T-helper 17 cell (primary cell): ENCODE measurements at places on chromosomes 3 and 15.

- no peak for DNase-seq
Observed at GRCh38 chr3:55907616-55908015, 420.5 kb upstream of the WNT5A start.

DNA sequence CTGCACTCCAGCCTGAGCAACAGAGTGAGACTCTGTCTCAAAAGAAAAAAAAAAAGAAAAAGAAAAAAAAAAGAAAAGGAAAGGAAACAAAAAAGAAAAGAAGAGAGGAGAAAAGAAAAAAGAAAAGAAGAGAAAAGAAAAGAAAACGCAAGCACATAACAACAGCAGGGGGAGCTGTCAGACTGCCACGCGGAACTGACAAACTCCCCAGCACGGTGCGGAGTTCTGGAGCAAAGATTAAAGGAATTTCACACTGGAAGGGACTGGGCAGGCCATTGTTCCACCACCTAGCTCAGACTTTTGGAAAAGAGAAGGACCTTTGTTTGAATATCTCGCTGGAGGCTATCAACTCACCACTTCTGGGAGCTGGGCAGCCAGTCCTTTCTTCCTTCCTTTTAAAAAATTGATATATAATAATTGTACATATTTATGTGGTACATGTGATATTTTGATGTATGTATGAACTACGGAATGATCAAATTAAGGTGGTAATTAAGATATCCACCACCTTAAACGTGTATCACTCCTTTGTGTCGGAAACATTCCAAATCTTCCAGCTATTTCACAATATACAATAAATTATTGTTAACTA lies 40.5 kb downstream of the DPPA2 start:
- no peak for DNase-seq

DNA sequence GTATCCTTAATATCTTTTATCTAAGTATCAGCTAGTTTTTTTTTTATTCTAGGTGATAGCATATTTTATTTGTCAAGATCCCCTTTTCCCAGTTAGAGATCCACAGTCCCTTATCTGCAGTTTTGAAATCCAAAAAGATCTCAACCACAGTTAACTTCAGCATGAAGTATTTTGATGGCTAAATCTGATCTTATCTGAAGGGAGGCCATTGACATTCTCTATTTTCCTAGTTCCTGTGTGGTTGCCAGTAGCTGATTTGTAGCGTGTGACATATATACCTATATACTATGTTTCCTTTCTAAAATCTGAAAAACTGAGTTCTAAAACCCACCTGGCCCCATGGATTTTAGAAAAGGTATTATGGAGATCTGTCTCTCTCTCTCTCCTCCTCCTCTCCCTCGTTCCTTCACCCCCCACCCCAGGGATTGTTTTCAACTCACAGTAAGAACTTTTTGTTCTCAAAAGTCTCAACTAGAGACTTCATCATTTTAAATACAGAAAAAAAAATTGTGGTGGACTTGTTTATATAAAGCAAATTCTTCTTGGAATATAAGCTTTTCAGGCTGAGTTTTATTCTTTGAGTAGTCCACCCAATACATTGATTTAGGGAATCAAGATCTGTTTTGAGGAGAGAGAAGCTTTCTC lies 12.3 kb downstream of the TCF12 start:
- DNase-seq = no peak

DNA sequence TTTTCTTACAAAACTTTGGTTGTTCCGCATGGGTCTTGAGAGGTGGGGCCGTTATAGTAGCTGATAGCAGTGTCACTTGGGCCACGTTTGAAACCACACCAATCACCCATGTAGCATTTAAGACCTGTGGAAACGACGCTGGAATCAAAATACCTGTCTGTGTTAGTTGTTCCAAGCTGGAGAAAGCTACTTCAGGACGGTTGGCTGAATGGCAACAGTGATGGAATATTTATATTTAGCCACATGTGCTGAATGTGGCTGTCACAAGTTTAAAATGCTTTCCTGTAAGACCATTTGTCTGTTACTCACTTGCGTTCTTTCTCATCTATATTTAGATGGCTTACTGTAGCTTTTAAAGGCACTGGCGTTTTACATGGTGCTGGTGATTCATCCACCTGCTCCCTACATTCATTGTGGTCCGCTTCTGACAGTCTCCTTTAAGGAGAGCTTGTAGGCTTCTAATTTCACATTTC lies 1.4 kb downstream of the DNAJA4 start:
- DNase-seq = no peak

- no peak for DNase-seq
Observed at GRCh38 chr3:150396956-150397550, 11.0 kb upstream of the TSC22D2 start.

GRCh38 chr3:123750659-123751420 lies 133.3 kb downstream of the MYLK start:
- no peak for DNase-seq

DNA sequence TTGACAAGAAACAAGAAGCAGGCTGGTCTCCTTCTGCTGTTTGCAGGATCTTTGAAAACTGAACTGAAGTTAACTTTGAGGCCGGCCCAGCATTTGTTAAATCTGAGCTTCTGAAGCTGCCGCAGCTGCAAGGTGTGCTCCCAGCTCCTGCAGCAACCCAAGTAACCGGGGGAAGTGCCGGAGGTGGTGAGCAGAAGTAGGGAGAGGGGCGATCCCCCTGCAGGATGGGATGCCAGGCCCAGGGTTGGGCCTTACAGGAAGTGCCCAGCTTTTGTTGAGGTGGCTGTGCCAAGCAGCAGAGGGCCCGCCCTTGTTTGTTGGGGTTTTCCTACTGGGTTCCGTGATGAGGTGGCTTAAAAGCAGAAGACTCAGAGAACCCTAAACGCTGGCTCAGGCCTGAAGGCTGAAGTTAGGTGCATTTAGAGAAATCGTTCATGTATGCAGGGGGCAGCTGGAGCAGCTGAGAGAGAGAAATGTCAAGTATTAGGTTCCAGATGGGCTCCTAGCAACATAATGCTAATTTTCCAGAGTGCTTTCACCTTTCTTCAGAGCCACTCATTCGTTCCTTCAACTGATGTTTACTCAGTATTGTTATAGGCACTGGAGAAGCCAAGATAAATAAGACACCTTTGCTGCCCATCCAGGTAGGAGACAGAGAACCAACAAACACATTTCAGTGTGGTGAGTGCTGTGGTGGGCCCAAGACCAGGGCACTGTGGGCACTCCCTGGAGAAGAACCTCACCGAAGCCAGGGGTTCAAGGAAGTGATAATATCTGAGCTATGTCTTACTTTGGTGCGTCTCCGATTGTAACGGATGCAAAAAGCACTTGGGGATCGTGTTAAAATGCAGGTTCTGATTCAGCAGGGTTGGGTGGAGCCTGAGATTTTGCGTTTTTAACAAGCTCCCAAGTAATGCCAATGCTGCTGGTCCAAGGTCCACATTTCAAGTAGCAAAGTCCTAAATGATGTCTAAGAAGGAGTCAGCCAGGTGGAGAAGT lies 42.2 kb upstream of the PLCL2 start:
- DNase-seq = peak; percentile 48

DNA sequence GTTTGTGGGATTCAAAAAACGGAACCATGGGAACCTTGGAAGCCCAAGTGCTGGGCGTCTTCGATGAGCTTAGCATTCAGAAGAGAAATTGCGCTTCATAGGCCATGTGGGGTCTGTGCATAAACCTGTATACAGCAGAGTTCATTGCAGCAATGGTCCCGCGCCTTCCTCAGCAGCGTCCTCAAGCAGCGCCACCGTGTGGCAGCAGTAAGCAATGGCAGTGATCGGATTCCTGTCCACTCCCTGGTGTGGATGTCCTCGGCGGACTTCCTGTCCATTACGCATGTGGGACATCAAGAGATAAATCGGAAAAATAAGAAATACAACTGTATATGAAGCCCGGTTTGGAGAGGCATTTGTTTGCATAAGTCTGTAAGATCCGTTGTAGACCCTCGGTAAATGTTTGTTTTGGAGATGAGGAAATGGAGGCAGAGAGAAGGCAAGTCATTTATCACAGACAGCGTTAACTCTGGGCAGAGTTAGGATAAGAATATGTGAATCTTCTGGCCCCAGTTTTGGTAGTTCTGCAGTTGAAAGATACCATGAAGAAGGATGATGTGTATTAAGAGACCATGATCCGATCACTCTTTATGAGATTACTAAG lies 57.7 kb downstream of the CNTN4 start:
- DNase-seq = no peak

GRCh38 chr15:50879016-50879617 lies 29.4 kb upstream of the AP4E1 start:
- no peak for DNase-seq

DNA sequence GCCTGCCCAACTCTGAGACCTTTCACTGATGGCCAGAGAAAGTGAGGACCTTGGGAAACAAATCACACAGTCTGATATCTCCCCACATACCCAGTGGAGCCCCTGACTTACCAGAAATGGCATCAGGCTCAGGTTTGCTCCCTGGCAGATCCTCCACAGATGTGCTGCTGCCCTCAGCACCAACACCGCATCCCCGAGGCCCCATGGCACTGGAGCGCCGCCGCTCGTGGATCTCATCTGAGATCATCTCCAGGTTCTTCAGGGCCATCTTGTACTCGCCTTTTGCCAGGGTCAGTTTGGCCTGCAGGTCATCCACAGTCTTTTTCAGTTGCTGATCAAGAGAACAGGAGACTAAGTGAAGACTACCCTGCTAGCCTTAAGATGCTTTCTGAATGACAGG lies 52.7 kb downstream of the CAPN7 start:
- no peak for DNase-seq

DNA sequence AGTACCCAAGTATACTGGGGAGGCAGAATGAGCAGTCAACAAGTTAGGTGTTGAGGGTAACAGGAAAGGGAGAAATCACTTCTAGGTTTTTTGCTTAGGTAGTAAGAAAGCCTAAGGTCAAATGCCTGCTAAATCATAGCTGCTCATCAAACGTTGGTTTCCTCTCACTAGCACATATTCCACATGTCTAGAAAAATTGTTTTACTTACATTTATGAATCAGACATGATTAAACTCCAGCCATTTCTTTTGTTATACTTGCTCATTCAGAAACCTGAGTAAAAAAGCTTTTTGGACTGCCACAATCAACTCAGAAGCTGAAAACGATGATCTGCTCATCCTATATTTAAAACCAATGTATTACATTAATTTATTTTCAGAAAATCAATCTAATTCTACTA lies 40.2 kb downstream of the SLC9A9 start:
- DNase-seq = no peak

DNA sequence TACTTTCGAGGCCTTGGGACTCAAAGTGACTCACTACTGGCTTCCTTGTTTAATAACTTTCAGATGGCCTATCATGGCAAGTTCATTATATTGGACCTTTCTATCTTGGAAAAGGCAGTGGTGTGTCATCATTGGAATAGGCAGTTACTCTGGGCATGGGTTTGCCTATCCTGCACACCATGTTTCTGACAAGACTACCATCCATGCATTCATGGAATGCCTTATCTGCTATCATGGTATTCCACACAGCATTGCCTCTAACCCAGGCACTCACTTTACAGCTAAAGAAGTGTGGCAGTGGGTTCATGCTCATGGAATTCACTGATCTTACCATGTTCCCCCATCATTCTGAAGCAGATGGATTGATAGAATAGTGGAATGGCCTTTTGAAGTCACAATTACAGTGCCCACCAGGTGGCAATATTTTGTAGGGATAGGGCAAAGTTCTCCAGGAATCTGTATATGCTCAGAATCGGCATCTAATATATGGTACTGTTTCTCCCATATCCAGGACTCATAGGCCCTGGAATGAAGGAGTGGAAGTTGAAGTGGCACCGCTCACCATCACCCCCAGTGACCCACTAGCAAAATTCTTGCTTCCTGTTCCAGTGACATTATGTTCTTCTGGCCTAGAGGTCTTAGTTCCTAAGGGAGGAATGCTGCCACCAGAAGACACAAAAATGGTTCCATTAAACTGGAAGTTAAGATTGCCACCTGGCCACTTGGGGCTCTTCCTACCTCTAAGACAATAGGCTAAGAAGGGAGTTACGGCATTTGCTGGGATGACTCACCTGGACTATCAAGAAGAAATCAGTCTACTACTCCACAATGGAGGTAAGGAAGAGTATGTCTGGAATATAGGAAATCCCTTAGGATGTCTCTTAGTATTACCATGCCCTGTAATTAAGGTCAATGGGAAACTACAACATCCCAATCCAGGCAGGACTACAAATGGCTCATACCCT lies 1161.4 kb downstream of the SI start:
- DNase-seq = no peak

DNA sequence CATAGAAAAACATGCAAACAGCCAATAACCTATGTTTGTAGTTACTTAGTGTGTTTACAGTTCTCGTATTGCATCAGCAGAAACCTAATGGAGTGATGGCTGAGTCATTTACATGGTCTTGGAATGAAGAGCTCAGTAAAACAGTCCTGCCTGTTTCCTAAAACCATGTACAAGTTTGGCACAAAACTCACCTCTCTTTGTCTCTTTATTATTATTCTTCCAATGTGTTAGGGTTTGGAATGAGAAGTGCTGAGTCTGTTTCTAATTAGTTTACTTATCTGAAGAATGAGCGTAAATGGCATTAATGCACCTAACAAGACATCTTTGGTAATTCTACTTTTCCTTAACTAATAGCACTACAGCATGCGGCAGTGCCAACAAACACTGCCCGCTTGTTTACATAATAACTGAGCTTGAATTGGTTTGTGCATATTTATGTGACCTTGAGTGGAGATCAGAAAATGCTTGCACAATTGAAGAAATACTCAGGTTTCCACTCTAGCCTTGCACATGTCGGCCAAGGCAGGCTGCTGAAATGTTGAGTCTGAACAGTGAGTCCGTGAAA lies 385.4 kb upstream of the SEMA6D start:
- DNase-seq = no peak

- DNase-seq = no peak
Observed at GRCh38 chr3:4421121-4421520, 45.9 kb downstream of the SUMF1 start.

DNA sequence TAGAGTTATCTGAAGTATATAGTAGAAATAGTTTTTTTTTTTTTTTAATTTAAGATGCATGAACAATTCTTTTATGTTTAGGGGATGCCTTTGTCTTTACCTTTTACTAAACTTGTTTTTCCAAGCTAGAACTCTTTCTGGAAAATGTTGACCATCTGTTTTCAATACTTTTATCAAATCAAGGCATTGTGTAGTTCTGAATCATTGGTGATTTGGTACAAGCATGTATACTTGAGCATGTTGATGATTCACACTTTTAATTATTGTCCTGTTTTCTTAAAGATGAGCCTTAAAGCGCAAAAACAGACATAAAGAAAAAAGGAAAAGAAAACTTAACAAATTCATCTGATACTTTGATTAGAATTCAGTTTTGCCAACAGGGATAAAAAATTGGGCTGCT lies 28.3 kb downstream of the PDCD6IP start:
- no peak for DNase-seq

- no peak for DNase-seq
Observed at GRCh38 chr15:74253211-74253921, 17.2 kb downstream of the CCDC33 start.

DNA sequence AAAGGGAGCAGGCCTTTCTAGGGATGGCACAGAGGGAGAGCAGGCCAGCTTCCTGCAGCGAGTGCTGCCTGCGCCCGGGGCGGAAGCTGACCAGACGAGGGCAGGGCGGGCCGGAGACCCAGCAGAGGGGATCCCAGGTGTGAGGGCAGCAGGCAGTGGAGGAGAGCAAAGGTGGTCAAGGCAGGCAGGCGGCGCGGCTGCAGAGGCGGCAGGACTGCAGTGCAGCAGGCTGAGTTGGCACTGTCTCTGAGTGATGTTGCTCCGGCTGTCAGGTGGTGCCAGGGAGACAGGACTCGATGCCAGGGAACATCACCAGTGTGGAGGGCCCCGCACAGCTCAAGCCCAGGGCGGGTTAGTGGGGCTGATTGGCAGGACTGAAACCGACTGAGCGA lies 22.3 kb upstream of the PLXNA1 start:
- no peak for DNase-seq
